ENCODE measurements at places on chromosomes 5 and 9.

- no peak for DNase-seq
Observed at GRCh38 chr9:117869712-117870111, 165.5 kb downstream of the TLR4 start.

GRCh38 chr5:133653760-133654049 is 41.4 kb upstream of the FSTL4 start:
- DNase-seq = no peak

DNA sequence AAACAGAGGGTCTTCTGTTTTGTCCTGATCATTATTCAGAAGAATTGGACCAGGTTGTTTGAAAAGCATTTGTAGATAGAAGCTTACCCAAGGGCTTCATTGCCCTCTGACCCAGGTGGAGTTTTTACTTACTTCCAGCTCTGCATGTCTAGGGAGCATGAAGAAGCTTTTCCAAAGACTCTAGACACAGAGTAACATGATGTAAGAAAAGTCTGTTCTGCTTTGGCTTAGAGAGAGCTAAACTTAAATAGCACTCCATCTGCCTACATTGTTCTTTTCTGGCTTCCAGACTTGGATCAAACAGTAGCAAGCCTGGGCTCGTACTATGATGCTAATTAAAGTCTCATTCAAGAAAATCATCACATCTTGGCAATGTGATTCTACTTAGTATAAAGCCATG is 112.1 kb downstream of the SNCAIP start:
- DNase-seq = no peak

DNA sequence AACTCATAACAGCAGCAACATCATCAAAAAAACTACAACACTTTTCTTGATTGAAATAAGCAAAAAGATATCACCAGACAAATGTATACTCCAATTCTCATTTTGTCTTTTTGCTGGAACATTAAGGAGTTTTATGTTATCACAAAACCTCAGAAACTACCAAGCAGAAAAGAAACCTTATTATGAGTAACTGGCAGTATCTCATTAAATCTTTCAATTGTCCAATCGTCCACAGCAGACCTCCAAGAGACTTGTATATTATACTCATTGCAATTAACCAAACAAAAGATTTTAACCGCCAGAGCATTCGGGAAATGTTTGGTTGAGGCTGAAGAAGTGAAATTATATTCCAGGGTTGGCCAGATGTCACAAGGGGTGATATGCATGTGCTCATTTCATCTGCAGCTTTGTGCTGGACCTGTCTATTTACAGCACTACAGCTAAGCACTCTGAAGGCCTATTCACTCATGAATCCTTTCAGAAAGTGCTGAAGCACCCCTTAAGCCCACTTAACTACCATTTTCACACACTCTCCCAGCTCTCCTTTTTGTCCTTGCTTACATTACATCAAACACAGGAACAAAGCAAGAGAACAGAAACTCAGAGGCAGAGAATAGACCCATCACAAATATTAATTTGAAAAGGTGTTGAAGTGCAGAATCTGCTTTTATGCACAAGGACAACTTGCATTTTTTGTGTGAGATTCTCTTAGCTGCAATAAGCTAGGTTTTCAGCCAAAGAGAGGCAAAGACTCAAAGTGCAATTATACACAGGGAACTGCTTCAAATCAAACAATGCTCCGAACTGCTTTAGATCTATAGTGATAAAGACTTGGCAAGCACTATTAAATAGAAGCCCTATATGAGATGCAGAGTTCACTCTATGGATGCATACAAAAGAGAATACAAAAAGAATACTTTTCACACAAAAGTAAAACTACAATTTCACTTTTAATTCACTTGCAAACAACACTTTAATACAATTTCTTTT is 150.4 kb upstream of the POU5F2 start:
- no peak for DNase-seq

- no peak for DNase-seq
Observed at GRCh38 chr9:83266666-83267496, 203.9 kb upstream of the RASEF start.

GRCh38 chr5:40648150-40648549 is 31.6 kb upstream of the PTGER4 start:
- DNase-seq = no peak

DNA sequence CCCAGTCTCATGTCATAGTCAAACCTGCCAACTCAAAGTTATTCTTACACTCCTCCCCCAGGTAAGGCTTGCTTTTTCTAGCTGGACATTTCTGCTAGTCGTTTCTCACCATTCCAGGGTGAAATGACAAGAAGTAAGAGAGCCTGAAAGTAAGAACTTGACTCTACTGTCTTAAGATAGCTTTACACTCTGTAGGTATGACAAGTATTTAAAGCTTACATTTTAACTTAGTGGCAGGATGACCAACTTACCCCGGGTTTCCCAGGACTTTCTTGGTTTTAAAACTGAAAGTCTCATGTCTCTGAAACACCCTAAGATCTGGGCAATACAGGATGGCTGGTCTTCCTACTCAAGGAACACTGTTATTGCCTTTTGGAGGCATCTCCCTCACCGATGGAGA is 67.5 kb upstream of the PIK3R1 start:
- no peak for DNase-seq

- no peak for DNase-seq
Observed at GRCh38 chr9:8778356-8778755, 978.8 kb upstream of the DMAC1 start.

DNA sequence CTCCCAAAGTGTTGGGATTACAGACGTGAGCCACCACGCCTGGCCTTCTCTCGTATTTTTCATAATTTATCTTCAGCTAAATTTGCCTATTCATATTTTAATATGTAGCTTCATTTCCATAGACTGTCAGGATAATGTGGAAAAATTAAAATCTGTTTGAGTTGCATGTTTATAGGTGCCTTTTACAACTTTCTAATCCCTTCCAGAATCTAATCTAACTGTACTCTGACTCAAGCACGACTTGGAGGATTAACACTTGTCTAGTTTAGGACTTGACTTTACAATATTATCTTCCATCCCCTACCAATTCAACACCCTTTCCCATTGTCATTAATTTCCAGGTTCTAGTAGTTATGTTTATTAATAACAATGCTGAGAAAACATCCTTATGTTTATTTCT is 1761.5 kb downstream of the MAT2B start:
- no peak for DNase-seq

DNA sequence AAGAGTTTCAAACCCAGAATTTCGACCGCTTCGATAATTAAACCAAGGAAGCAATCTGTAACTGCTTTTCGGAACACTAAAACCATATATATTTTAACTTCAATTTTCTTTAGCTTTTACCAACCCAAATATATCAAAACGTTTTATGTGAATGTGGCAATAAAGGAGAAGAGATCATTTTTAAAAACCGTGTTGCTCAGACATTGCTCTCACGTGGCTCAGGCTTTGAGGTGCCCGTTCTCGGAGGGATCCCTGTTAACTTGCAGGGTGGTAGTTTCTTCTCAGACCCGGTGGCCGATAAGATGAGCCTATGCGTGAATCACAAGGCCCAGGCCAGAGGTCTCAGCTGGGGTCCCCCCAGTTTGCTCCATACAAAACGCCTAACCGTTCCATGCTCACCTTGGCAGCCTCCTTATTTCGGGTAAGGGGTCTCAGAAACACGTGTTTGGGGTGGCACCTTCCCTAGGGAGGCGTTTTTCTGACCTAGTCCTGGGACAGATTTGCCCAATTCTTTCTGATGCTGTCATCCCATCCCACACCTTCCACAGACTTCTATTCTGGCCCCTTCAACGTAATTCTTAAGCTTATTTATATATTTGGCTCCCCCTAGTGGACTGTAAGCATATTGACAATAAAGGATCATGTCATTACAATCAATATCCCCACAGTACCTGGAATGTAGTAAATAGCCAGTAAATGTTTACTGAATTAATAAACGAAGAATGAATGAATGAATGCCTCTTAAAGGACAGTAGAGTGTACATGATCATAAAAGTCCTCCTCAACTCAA is 48.1 kb downstream of the THBS4 start:
- DNase-seq = no peak

DNA sequence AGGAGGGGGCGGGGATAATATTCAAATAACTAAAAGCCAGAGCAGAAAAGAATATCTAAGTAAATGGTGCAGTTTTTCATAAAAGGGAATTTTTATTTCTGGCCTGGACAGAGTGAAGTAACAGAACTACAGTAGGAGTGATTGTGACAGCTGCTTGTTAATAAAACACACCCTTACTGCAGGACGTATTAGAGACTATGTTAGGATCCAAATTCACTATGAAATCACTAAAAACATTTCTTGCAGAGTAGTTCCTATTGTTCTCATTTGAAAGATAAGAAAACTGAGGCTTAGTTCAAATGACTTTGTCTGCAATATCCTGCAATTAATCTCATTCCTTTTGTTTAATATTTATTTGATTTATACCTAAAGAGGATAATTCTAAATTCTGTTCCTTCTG is 39.5 kb downstream of the FAM174A start:
- DNase-seq = no peak
